Activated CD8-positive, alpha-beta memory T cell treated with anti-CD3 and anti-CD28 coated beads for 1 hour (primary cell): ENCODE measurements at places on chromosomes 12 and 14.
A peak's percentile ranks its signal among the peaks of the same experiment; 100 is the strongest.

- DNase-seq = no peak
Observed at GRCh38 chr14:61322799-61323290, 1.5 kb downstream of the PRKCH start.

DNA sequence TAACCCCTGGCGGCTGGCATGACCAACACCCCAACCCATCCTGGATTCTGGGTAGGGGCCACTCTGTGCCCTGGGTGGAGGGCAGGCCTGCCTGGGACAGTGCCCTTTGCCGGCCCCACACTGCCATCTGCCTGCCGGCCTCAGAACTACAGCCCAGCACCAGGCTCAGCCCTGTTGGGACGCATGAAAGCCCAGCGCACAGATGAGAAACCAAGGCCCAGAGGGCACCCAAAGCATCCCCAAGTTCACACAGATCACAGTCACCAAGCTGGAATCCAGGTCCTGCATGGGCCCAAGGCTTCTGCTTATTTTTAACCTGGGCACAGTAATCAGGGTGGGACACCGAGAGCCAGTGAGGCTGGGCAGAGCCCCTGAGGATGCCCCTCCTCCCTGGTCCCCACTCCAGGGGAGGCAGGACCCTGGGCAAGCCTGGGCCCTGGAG is 26.2 kb downstream of the RFLNA start:
- peak; percentile 32 for DNase-seq

GRCh38 chr12:101243616-101244015 is 33.6 kb upstream of the SLC5A8 start:
- DNase-seq = no peak

DNA sequence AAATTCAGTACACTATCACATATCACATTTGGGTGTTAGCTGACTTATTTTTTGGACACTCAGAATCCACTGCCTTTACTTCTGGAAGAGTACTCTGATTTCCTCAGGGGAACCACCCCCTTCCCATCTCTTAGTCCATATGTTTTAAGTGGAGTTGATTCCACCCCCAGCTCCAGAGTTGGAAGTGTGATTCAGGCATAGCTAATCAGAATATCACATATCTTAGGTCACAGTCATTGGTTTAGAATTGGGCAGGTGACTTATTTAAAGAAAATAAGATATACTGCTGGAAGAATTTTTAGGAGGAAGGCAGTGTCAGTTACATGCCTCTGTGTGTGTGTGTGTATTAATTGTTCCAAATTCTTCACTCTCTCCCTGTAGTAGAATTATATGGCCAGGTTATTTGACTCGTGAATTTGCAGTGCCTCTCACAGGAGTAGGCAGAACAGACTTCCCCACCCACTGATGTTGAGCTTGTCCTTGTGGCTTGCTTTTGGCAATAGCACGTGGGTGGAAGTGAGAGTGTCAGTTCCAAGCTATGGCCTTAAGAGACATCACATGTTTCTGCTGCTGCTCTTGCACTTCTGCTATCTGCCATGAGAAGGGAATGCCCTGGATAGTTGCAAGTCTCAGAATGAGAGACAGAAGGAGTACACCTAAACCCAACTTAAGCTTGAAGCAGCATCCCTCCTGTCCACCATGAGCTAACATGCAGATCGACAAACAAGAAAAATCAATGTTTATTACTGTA is 6.4 kb upstream of the GAS2L3 start:
- no peak for DNase-seq

GRCh38 chr12:11747969-11748368 is 98.5 kb downstream of the ETV6 start:
- DNase-seq = no peak

GRCh38 chr14:71036433-71036832 is 129.2 kb downstream of the PCNX1 start:
- DNase-seq = no peak

GRCh38 chr14:51465486-51465885 is 186.2 kb upstream of the FRMD6 start:
- no peak for DNase-seq

GRCh38 chr14:63857466-63858030 is 4.7 kb downstream of the SYNE2 start:
- peak; percentile 18 for DNase-seq

- no peak for DNase-seq
Observed at GRCh38 chr12:26319511-26319910, 124.1 kb downstream of the SSPN start.

DNA sequence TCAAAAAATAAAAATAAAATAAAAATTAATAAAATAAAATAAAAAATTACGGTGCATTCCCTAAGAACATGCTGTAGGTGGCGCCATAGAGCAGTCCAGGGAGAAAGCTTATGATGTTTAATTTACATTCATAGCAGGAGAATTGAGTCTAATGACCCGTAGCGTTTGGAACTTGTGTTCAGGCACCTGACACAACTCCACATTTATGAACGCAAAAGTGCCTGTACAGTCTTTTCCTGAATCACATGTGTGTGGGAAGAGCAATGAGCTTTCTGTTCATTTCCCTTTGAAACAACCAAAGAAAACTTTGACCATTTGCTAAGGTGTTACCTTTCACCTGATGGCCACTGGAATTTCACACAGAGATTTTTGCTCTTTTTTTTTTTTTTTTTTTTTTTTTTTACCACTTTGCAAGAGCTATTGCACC is 60.6 kb upstream of the KCNA1 start:
- no peak for DNase-seq

GRCh38 chr12:15601210-15601800 is 187.9 kb downstream of the EPS8 start:
- DNase-seq = no peak

DNA sequence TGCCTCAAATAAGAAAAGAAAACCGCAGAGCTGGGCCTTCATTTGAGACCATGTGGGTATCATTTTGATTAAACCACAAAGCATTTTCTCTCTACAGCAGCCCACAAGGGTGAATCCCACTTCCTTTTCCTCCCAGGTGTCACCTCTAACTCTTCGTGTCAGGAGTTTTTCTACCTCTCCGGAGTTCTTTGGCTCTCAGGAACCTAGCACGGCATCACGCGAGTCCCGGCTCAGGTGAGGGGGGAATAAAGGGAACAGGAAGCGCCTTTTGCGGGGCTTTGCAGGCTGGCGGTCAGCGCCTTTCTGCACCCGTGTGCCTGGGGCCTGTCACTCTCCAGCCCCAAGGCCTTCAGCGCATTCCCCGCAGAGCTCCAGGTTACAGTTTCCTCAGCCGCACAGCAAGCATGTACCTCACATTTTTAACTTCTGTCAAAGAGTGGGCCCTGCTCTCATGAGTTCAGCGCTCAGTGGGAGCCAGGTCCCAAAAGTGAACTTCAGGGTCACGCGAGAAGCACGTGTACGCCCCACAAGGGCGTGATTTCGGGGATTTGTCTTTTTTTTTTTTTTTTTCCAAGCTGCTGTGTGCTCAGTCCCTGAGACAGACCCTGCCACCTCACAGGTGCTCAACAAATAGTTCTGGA is 740 bp upstream of the PRPF40B start:
- no peak for DNase-seq

GRCh38 chr12:11765421-11765816 is 115.9 kb downstream of the ETV6 start:
- DNase-seq = no peak

DNA sequence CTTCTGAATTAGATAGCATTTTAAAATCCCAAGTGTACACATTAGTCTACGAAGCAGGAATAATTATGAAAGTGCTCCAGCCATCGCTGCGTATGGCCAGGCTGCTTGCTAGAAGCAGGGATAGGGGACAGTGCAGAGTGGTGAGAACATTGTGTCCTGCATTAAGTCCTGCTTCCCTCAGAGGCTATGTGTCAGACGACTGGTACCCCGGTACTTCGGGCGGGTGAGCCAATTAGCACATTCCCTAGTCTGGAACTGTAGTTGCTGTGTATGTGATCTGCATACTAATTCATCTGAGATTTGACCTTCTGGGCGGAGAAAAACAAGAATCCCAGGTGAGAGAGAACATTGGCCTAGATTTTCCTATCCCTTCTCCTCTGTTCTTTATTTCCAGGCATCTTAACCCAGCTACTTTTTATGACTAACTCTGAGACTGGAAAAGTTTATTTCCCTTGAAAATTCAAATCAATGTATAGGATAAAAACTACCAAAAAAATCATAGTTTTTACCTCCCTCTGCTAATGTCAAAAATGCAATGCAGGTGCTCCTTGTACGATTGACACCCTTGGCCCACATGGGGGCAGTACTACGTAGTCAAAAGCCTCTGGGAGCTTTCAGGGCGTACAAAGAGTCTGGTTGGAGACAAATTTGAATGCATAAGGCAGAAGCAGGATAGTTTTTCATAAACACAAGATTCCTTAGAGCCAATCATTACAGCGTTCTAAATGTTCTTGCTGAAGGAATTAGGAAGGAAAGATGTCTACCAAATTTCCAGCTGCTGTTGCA is 764.3 kb downstream of the NOVA1 start:
- DNase-seq = no peak

GRCh38 chr12:131611416-131612091 is 99.3 kb upstream of the SFSWAP start:
- DNase-seq = no peak

DNA sequence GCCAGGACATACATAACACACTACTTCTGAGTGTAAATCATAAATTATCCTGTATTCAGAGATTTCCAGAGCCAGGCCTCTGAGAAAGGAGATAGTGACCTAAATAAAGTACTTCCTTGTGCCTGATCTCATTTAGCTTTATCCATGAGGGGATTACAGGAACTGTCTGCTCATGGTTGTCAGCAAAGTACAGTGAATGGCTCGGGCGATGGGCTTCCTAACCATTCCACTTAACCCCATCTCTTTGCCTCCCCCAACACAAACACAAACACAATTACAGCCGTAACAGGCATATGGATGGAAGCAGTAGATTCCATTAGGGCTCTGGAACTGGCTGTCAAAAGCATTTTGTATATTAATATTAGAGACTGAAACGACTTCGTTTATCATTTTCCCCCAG is 206.7 kb upstream of the CPNE8 start:
- DNase-seq = no peak

DNA sequence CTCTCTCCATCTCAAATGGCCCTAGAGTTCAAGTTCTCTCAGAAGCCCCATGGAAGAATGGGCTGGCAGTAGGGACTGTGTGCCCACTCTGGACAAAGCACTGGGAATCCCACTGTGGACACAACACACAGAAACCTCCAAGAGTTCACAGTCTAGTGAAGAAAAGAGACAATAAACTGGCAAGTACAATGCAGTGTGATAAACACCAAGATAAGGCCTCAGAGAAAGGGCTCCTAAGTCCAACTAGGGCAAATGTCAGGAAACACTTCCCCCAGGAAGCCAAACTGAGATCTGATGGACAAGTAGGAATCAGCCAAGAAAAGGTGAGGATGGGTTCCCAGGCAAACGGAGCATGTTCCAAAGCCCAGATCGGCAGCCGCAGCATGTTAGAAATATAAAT is 5.4 kb downstream of the VSIG10 start:
- DNase-seq = no peak

DNA sequence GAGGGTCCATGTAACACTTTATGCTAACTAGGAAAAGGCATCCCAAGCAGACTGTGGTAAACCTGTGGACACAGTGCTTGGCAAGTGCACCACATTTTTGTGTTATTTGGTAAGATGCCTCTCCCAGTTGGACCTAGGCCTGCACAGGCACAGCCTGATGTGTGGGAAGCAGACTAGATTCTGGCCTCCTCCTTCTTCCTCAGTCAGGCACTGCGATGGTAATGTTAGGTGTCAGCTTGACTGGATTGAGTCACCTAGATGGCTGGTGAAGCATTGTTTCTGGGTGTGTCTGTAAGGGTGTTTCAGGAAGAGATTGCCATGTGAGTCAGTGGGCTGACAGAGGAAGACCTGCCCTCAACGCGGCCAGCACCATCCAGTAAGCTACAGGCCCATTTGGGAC is 25.3 kb upstream of the RHOJ start:
- DNase-seq = no peak

DNA sequence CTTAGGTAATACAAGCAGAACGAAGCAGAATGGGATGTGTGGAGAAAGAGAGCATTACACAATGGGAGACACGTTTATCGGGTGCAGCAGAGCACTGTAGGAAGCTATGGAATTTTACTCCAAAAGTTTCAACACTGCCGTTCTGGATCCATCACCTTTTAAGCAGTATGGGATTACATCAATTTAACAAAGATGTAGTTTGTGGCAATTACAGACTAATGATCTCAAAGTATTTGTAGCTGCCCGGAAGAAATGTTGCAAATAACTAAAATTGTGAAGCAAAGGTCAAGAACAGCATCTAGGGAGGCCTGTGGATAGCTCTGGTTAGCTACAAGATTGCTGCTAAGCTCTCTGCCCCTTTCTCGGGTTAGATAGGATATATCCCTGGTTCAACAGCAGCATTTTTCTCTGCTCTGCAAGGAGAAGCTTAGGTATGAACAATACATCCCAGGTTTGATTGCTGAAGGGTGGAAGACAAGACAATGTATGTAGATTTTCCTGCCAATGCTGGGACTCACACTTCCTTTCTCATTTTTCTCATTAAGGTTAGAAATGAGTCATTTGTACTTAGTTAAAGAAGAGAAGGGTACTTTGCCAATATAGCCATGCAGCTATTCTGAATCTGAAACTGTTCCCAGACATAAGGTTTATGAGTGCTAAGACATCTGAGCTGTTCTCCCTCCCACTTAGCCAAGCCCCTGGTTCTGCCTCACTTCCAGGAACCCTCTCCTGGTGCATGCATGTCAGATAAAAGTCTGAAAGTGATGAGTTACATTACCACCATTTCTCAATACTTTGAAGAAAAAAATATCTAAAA is 75.0 kb upstream of the HIF1A start:
- no peak for DNase-seq

GRCh38 chr12:46224386-46224785 is 44.5 kb downstream of the SLC38A1 start:
- no peak for DNase-seq

DNA sequence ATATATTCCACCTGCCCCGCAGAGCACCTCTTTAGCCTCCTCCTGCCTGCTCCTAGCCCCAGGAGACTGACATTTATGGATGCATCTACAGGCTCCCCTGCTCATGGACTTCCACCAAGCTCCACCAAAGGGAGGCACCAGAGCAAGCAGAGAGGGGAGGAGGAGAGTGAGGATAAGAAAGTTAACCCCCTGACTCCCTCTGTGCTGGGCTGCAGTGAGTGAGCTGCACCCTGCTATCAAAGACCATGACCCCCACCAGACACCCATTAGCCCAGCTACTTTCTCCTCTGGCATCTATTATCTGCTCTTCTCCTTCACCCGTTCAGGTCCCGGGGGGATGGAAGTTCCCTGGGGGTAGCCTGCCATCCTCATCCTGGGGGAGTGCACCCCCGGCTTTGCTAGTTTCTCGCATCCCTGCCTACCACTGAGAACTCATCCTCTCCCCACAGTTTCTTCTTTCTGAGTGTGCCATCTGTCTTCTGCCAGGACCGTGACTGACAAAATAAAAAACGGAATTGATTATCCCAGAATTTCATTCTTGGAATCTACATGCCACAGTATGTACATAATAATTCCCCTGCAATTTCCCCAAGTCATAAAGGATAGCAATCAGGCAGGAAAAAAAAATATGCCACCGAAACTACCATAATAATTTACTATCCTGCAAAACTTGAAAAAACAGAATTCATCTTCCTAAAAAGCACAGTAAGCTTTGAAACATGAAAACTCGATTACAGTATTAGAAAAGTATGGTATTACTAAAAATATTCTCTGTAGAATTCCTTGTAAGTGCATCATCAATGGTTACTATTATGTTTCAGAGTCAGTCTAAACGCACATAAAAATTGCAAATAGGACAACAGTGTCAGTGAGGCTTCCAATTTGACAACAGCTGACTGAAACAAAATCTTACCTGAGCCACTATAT is 45.2 kb downstream of the FOXN3 start:
- no peak for DNase-seq
